NCI-H1436 (cell line): ENCODE measurements at places on chromosomes 12 and 14.

DNA sequence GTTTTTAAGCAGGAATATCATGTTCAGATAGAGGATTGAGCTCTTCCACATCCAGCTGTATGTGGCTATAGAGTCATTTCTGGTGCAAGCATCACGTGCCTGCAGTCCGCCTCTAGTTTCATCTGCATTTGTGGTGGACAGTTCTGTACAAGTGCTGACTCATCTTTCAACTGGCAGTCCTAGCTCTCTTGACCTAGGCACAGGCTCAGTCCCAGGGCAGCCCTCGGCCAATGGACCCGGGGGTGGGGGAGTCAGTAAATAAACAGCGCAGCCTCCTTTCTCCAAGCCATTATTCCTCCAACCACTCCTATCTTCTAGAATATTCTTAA lies 41.8 kb upstream of the FRMD6 start:
- no peak for DNase-seq

- no peak for DNase-seq
Observed at GRCh38 chr14:92960706-92961566, 38.0 kb downstream of the CHGA start.

- no peak for DNase-seq
Observed at GRCh38 chr12:82605115-82605514, 81.6 kb upstream of the TMTC2 start.

DNA sequence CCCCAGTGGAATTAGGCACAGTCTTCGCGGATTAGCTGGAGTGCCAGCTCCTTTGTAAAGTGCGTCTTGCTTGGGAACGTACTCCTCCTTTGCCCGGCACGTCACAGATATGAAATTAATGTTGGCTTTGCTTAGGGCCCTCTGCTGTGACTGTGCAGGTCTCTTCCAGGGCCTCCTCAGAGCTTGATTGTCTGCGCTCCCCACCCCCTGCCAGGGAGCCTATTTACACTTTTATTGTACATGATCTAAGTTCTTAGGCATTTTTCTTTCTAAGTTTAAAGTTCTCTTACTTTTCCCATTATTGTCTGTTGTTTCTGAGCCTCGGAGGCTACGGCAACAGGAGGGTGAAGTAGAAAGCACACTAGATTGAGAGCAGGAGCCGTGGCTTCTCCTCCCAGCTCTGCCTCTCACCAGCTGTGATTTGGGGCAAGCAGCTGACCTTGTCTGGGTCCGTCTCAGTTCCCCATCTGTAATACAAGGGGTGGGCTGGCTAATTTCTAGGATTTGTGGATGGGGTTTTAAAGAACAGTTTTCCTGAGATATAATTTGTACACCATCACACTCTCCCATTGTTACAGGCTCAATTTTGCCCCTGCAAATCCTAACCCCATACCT lies 81.8 kb downstream of the TSPAN9 start:
- no peak for DNase-seq

DNA sequence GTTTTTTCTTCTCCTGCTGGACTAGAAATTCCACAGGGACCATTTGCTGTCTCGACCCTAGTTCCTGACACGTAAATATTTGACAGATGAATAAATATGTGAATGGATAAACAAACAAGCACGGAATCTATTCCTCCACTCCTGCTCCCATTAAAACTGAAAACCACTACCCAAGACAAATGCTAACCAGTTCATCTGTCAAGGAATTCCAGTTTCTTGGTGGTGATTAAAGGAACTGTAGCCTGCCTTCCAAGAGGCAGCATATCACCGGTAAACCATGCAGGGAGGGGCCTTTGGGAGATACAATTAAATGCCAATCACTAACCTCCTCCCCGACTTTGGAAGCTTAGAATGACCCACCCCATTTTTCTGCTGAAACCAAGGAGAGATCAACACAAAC lies 95.4 kb downstream of the TTC7B start:
- DNase-seq = no peak

DNA sequence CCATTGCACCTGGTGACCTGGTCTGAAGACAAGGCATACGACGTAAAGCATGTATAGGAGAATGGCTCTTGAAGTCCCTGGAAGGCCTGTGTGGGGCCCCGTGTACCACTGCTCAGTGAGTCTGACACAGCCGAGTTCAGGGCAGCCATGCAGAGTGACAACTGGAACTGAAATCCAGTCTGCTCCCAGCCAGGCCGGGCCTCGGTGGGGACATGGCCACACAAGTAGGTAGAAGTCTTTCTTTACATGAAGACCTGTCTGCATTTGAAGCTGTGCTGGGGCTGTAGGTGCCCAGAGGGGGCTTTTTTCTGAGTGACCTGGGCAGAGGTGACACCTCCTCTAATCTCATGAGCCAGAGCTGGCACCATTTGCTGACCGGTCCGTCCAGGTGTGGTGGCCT lies 35.7 kb downstream of the ADGRD1 start:
- no peak for DNase-seq

- DNase-seq = no peak
Observed at GRCh38 chr12:124326871-124327270, 32.0 kb downstream of the RFLNA start.

- DNase-seq = no peak
Observed at GRCh38 chr14:63212209-63212608, 8.0 kb downstream of the RHOJ start.

DNA sequence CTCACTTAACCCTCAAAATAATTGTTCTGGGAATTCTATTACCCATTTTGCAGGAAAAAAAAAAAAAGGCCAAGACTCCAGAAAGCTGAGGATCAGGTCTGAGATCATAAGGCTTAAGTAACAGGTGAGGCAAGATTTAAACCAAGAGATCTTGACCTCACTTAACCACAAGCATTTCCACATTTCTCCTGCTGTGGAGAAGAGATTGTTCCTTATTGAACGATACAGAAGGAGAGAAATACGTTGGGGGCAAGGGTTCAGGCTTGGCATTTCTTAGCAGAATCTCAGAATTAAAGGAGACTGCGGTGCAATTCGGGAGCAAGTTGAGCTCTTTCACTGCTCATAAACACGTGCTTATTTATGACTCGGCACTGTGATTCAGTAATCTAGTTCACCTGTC lies 885.3 kb upstream of the TMEM132C start:
- no peak for DNase-seq

- DNase-seq = no peak
Observed at GRCh38 chr14:73500360-73500759, 9.6 kb downstream of the RIOX1 start.

DNA sequence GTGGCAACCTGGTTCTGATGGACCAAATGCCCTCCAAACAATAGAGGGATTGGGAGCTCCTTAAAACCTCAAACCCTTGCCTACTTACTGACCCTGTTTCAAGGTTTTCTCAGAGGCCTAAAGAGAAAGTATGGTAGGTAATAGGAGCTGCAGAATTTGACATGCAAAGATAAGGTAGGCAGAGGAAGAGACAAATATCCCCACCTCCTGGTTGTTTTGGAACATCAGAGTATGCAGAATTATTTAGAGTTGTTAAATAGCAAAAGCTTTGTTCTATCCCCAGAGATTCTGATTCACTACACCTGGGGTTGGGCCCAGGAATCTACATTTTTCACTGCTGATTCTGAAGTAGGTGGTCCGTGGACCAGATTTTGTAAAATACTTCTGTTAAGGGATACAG lies 421.2 kb downstream of the SOX5 start:
- DNase-seq = no peak

DNA sequence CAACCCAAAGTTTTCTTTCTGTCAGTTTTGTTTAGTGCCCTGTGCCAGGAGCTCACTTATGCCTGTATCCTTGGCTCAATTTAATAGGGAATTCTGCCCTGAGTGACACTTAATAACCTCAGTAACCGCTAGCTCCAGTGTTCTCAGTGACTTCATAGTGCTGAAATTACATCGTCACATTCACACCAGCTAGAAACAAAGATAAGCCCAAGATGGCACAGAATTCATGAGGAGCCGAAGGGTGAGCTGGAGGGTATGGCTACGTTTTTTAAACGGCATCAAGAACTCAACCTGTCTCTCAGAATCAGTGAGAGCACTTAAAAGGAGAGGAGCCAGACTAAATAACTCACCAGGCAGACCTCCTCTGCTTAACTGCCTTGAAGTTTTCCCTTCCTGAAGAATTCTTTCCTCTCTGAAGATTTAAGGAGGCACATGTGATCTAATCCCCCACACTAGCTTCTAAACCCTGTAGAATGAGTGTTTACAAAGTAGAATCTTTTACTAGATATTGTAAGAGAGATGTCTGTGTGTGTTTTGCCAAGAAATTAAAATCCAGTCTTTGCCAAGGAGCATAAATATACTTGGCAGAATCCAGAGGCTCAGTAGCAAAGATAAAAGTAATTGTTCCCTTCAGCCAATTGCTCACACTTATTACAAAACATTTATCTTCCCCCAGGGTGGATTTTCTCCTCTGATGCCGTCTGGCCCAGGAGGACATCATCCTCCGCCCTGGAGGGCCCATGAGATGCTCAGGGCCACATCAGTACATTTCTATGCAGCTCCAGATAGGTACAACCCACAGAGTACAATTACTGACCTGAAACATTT lies 37.3 kb downstream of the PTGER2 start:
- DNase-seq = no peak

- DNase-seq = no peak
Observed at GRCh38 chr14:30869551-30870155, 4.7 kb upstream of the COCH start.

DNA sequence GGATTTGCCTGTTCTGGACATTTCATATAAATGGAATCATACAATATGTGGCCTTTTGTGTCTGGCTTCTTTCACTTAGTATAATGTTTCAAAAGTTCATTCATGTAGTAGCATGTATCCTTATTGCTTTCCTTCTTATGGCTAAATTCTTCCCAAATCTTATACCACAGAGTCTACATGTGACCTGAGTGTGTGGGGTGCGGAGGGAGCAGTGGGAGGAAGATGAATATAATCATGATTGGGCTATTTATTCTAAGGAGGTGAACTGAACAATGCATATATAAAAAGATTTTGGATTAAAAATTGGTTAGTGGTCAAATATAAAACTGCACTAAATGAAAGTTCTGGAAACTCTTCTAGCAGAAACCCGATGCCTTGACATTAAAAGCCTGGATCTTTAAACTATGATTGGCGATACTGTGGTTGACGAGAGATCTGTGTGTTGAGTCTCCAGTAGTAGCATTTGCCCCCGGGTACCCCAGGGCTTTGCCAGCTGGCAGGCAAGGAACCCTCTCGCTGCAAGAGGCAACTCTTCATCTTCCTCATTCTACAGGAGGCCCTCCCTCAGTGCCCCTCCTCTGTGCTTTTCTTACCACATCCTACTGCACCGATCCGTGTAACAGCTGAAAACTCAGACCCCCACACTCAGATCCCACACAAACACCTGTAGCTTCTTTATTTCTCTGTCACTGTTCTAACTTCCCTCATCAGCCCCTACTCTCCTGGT lies 2.6 kb downstream of the CYP46A1 start:
- DNase-seq = no peak

DNA sequence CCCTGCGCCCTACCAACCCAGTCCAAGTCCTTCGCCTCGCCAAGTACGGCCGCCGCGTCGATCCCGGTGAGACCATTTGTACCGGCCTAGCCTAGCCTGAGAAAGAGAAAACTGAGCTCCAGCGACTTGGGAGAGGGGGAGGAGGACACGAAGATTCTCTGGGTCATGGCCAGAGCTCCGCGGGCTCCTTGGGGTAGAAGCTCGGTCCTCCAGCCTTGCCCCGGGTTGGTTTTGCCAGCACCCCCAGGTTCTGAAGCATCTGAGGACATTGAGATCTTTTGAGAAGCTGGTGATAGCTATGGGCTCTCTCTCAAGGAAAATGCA lies 7.3 kb downstream of the LHX5 start:
- no peak for DNase-seq

DNA sequence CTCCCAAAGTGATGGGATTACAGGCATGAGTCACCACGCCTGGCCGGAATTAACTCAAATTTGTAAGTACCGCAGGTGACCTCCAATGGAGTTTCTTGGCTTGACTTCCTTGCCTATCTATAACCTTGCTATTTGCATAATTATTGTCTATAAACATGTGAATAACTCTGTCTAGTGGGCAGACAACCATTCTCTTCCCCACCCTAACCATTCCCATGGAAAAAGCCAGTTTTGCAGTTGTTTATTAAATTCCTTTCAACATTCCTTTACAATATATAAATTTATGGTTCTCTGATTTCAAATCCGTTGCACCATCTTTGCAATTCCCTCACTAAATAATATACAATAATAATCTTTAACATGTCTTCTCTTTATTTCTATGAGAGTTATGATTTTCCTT lies 61.0 kb upstream of the ZDHHC17 start:
- DNase-seq = no peak

DNA sequence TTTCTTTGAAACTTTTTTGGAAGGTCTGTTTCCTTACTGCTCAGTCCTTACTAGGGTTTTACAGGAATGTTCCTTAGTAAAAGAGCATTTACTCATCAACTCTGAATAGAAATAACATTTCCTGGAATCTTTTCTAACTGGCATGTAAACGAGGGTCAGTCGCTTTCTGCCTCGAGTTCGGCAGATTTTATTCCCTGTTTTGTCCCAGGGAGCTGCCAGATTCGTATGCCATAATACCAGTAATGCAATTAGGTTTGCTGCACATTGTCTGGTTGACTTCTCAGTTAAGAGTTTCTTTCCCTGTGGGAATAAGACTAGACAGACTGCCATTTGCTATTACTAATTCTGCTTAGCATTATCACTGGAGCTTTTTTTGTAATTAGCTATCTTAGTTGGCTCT lies 91.9 kb downstream of the VRK1 start:
- no peak for DNase-seq

DNA sequence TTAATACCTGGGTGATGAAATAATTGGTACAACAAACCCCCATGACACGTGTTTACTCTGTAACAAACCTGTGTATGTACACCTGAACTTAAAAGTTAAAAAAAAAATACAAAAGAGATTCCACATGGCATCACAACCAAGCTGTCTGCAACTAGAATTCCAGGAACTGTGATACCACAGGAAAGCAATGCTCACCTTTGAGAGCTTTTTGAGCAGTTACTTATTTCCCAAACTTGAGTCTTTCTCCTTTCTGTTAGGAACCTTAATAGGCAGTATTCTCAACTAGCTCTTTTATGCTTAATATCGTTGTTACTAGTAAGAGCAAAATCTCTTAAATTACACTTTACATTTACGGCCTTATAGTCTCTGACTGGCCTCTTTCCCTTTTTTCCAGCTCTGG lies 15.2 kb downstream of the PTHLH start:
- DNase-seq = no peak

- DNase-seq = peak; percentile 80
Observed at GRCh38 chr14:60184146-60184904, 19.1 kb upstream of the DHRS7 start.

GRCh38 chr14:105589161-105589925 lies 63.0 kb downstream of the TMEM121 start:
- no peak for DNase-seq

GRCh38 chr12:70885956-70886355 lies 34.6 kb downstream of the PTPRR start:
- no peak for DNase-seq

DNA sequence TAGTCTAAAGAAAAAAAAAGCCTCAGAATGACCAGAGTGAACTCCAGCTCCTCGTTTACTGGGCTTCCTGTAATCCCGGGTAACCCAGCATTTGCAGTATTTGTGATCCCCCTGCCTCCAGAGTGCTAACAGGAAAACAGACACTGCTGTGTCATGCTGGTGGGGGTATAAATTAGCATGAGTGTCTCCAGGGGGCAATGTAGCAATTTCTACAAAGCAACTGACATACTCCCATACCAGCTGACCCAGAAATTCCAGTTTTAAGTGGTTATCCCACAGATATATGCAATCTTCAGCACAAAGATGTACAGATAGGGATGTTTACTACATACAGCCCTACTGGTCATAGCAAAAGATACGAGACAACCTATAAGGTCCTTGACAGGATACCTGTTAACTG lies 18.8 kb downstream of the TTC7B start:
- no peak for DNase-seq
